Upper lobe of left lung (tissue), 6 donors: ENCODE measurements at places on chromosomes 7 and 10. TPM values are rescaled to one million over a fixed set of nuclear protein-coding genes. Genes with fewer than 3 reads are reported as not detected.

GRCh38 chr10:13712837-13713581, 126.2 kb downstream of the PRPF18 start:
- no peak for DNase-seq
- no peaks in the 10 kb centered on the region for H3K36me3 ChIP-seq
- H3K27me3 ChIP-seq, result no peaks in the 10 kb centered on the region
- peaks cover 16% of the 10 kb centered on the region for H3K4me1 ChIP-seq
- peak overlapping the region; percentile 52 for H3K27ac ChIP-seq

- no peak for DNase-seq
- H3K4me3 ChIP-seq, result no peak overlapping the region
- peaks cover 17% of the 10 kb centered on the region for H3K36me3 ChIP-seq
- no peak overlapping the region for H3K27ac ChIP-seq
- H3K27me3 ChIP-seq, result no peaks in the 10 kb centered on the region
These were observed 33.4 kb downstream of the XPNPEP1 start for GRCh38 chr10:109889867-109890266.

- H3K4me1 ChIP-seq, result no peaks in the 10 kb centered on the region
- no peaks in the 10 kb centered on the region for H3K27me3 ChIP-seq
- no peak overlapping the region for H3K27ac ChIP-seq
- no peak overlapping the region for H3K4me3 ChIP-seq
- DNase-seq, result no peak
These were observed 182.4 kb downstream of the PCLO start for GRCh38 chr7:82980130-82980788.

Gene HSPA12A
- 11.5 TPM for total RNA-seq

DNA sequence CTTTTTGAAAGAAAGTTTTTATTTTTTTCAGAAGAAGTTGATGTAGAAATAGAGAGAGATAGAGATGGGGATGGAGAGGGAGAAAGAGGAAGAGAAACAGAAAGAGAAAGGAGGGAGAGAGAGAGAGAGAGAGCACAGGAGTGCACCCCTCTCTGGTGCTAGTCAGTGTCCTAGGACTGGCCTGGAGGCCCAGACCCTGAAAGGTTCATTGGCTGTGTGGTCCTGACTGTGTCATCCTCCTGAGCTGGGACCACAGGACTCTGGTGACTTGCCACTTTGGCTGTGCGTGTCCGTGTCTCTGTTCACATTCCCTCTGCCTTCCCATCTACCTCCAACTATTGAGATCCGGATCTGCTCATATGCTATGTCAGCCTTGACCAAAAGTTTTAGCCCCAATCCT, 62.1 kb upstream of the SHH start:
- no peaks in the 10 kb centered on the region for H3K27me3 ChIP-seq
- H3K27ac ChIP-seq, result no peak overlapping the region
- no peak overlapping the region for H3K4me3 ChIP-seq
- DNase-seq, result no peak

GRCh38 chr10:75170215-75170614, 40.4 kb upstream of the VDAC2 start:
- no peaks in the 10 kb centered on the region for H3K36me3 ChIP-seq
- no peak for DNase-seq
- H3K4me1 ChIP-seq, result peaks cover 11% of the 10 kb centered on the region
- H3K27me3 ChIP-seq, result no peaks in the 10 kb centered on the region

GRCh38 chr10:49592726-49593563, 17.2 kb upstream of the SLC18A3 start:
- no peak overlapping the region for H3K27ac ChIP-seq
- H3K4me1 ChIP-seq, result no peaks in the 10 kb centered on the region
- H3K4me3 ChIP-seq, result no peak overlapping the region
- no peak for DNase-seq

GRCh38 chr7:50711271-50712175, 71.2 kb downstream of the GRB10 start:
- DNase-seq, result no peak
- no peak overlapping the region for H3K27ac ChIP-seq
- no peaks in the 10 kb centered on the region for H3K36me3 ChIP-seq
- no peak overlapping the region for H3K4me3 ChIP-seq
- peaks cover 19% of the 10 kb centered on the region for H3K4me1 ChIP-seq
- H3K27me3 ChIP-seq, result no peaks in the 10 kb centered on the region

DNA sequence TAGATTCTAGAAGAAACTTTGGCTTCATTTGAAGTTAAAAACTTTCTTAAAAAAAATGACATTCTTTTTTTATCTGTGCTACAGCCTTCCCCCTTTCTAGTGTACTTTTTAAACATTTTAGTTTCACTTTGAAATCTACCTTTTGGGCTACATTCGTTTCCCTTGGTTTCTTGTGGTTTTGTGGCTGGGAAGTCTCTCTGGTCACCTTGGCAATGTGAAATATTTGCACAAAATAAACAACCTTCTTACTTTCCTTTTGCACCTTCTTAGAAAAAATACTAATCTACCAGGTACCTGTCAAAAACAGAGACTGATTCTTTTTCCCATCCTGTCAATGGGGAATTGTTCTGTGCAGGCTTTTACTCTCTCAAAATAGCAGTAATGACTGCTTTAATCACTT, 350.2 kb downstream of the GATA3 start:
- H3K4me1 ChIP-seq, result no peaks in the 10 kb centered on the region
- no peaks in the 10 kb centered on the region for H3K27me3 ChIP-seq
- H3K27ac ChIP-seq, result no peak overlapping the region
- DNase-seq, result no peak
- H3K4me3 ChIP-seq, result no peak overlapping the region

DNA sequence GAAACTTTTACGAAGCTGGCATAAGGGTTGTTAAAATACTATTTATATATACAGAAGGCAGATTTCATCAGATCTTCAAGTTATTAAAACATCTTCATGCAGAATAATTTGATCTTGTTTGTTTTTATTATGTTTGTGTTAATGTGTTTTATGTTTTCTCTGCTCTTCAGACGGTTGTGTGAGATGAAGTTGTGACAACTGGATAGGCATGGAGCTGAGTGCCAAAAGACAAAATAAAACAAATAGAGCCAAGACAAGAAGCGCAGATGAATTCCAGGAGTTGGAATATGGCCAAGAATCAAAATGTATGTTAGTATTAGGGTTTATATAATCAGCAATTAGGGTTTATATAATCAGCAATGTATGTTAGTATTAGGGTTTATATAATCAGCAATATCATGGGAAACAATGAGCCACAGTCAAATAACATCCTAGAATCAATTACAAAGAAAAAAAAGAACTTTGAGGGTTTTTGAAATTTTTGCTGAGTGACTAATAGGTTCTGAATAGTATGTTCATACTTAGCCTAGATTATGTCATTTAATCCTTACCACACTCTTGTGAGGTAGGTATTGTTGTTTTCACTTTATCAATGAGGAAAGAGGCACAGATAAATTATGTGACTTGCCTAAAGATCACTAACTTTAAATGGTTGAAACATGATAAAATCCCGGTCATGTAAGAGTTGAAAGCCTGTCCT, 488.0 kb upstream of the STEAP1 start:
- DNase-seq, result no peak
- no peaks in the 10 kb centered on the region for H3K27me3 ChIP-seq
- H3K36me3 ChIP-seq, result no peaks in the 10 kb centered on the region
- no peaks in the 10 kb centered on the region for H3K4me1 ChIP-seq
- no peak overlapping the region for H3K4me3 ChIP-seq

- peaks cover 15% of the 10 kb centered on the region for H3K4me1 ChIP-seq
- no peak for DNase-seq
- H3K27ac ChIP-seq, result peak overlapping the region; percentile 43
- no peaks in the 10 kb centered on the region for H3K36me3 ChIP-seq
- H3K27me3 ChIP-seq, result no peaks in the 10 kb centered on the region
These were observed 63.8 kb downstream of the PAPSS2 start for GRCh38 chr10:87723500-87723899.

GRCh38 chr10:115141254-115141653, 48.1 kb downstream of the ATRNL1 start:
- H3K27ac ChIP-seq, result no peak overlapping the region
- H3K4me3 ChIP-seq, result no peak overlapping the region
- DNase-seq, result no peak
- no peaks in the 10 kb centered on the region for H3K4me1 ChIP-seq
- H3K27me3 ChIP-seq, result no peaks in the 10 kb centered on the region

- DNase-seq, result no peak
- no peak overlapping the region for H3K4me3 ChIP-seq
- no peaks in the 10 kb centered on the region for H3K27me3 ChIP-seq
These were observed 226.1 kb upstream of the SHH start for GRCh38 chr7:156038345-156038744.
